CD4-positive, alpha-beta T cell treated with Interleukin-6 for 4 hours (primary cell): ENCODE measurements at places on chromosomes 16 and 17.

DNA sequence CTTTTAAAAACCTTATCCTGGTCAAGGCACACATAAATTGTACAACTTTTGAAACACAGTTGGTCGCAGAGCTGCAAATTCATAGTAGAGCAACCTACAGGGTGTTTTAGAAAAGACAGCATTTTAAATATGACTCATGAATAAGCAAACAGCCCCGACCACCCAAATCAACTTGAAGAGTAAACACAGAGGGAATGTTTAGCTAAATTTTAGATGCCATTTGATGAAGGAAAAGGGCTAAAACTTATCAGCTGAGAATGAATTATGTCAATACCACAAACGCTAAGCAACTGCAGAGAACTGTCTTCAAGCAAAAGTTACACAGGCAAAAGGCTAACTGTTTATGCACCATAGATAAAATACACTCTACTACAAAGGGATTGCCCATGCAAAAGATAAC is 427.5 kb upstream of the PSMD7 start:
- DNase-seq, result no peak

- DNase-seq, result no peak
Observed at GRCh38 chr16:72739577-72739976, 308.4 kb downstream of the ZFHX3 start.

DNA sequence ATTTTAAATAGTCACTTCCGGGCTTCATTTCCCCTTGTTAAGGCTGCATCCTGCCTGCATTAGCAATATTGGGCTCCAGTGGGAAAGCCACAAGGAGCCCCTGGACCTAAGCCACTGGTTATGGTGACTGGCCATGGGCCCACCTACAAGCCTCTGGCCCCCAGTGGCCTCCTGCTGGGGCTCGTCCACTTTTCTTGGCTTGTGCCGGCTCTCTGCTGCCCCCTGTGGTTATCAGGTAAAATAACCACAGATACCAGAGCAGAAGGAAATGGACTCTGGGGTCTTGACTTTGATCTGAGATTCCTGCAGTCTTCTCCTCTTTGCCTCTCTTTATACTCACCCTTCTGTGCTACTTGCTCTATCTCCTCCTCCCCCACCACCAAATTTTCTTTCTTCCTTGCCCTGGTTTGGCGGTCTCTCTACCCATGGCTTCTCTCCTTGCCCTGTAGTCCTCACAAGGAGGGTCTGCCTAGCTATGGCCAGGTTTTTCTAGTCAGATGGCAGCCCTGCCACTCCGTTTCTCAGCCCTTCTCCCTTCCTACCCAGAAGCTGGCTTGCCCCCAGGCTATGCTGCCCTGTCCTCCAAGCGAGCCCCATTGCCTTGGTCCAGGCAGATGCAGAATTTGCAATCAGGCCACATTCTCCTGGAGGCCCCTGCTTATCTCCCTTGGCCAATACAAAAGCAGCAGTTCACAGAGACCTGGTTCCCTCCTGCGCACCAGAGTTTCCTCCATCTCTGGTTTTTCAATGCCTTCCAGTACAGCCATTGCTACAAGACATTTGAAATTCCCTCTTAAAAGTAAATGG is 82.9 kb upstream of the RCVRN start:
- DNase-seq, result peak; percentile 19

DNA sequence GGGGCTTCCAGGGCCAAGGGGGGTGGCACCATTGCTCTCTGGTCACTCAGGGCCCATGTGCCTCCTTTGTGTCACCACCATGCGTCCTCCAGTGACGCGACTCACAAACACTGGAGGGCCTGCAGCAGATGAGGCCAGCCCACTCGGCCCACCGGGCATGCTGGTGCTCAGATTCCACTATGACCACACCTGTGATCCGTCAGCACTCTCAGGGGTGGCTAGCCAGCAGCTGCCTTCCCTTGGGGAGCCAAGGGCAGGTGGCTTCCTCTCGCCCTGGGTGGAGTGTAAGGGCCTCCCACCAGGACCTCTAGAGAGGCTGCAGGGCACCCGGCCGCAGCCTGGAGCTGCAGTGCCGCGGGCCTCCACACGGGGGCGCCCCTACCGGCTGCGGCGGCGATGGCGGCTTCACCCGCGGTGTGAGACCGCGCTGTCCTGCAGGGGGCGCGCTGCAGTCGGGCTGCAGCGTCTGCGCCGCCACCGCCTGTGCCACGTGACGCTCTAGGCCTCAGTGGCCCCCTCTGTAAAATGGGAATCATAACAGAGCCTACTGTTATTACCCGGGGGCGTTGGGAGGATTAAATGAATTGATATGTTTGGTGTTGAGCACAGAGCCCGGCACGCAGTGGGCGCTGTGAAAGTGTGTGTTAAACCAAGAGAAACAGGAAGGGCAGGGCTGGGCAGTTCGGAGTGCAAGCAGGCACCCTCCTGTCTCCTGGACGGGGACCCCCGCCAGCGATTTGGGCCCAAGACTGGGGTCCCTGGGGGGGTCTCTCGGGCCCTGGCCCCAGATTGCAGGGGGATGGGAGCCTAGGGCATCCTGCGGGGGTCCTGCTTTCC is 192.4 kb upstream of the GSE1 start:
- DNase-seq, result peak; percentile 74

DNA sequence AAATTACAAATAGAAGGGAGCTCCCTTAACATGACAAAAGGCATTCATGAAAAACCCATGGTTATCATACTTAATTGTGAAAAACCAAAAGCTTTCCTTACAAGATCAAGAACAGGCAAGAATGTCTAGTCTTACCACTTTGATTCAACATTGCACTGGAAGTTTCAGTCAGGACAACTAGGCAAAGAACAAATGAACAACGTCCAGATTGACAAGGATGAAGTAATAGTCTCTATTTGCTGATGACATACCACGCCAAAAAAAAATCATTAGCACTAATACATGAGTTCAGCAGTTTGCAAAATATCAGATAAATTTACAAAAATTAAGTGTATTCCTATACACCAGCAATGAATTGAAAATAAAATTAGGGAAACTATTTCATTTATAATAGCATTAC is 200.2 kb downstream of the TOX3 start:
- DNase-seq, result no peak

DNA sequence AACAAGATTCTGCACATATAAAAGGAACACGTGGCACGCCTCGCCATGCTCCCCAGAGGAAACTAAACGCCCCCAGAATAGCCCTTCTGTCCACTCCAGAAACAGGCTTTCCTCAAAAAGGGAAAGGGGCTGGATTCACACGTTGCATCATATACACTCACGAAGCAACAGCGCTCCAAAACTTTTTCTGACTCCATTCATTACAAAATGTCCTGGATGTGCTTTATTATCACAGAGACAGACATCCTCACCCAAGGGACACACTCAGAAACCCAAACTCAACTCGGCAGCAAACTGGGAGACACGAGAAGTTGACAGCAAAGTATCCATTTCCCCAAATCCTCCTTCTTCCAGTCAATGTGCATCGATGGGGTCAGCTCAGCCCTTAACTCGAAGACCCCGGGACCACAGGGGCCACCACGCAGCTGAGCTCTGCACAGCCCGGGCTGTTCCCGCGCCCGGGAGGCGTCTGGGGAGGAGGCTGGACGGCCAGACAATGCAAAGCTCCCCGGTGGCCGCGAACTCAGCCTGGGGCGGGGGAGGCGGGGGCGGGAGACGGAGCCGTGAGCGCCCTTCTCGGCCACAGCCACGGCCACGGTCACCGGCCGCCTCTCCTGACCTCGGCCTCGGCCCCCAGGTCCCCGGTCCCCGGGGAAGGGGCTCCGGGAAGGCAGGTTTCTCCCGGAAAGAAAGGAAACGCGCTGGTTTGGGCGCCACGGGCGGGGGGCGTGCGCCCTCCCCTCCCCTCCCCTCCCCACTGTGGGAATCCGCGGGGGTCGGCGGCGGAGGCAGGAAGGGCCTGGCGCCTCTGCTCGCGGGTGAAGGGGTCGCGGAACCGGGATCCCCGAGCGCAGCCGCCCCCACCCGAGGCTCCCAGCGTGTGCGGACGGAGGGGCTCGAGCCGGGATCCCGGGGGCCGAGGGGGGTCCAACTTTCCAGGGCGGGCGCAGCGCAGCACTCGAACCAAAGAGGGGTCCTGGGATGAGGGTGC is 1.2 kb downstream of the NXN start:
- no peak for DNase-seq

- no peak for DNase-seq
Observed at GRCh38 chr17:82384730-82385481, 13.3 kb downstream of the UTS2R start.

DNA sequence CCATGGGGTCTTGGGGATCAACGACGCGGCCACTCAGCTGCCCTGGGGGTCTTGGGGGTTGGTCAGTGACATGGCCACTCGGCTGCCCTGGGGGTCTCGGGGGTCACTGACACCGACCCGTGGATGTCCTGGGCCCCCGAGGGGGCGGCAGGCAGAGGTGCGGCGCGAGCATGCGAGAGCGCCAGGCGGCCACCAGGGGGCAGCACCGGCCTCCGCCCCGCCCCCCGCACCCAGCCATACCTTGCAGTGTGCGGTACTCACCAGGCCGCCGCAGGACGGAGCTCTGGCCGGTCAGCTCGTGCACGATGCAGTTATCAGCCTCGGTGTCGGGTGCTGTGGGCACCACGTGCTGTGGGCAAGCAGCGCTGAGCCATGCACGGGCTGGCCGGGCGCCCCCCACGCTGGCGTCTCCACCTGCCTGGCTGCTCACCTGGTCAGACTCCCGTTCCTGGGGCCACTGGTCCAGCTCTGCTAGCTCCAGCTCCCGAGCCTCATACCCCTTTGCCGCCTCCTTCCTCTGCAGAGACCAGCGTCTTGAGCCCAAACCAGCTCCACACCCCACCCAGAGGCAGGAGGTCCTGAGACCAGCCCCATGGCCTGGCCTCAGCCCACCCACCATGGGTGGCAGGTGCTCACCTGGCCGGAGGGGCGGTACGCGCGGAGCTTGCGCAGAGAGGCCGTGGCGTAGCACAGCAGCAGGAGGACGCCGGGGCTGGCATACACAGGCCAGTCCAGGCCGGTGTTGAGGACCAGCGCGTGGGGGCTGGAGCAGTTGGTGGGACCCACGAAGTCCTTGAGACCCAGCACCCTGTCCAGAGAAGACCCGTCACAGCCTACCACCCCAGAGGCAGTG is 31.2 kb downstream of the CTU2 start:
- peak; percentile 82 for DNase-seq

DNA sequence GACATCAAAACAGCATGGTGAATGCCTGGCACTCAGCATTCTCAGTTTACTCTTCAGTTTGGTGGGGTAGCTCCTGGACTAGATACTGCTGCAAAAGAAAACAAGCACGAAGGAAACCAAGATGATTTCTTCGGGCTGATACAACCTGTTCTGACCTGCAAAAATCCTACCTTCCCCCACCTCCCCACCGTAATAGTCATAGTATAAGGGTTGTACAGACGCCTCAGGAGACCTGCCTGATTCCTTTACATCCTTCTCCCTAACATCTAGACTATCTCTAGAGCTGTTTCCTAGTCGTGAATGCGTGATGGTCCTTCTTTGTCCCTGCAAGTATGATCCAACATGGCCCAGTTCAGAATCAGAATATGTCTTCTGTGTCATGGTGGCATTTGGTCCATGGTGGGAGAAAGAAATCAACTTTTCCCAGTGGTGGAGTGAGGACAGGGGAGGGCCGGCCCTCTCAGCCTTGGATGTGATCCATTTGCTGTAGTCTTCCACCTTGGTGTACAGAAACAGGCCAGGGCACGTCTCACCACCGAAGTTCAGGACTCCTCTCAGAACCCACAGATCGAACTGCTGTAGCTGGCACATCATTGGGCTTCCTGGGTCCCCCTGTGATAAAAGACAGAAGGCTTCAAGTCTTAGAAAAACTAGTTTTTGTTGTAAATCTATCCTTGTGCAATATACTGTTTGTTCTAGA is 14.5 kb downstream of the PRSS54 start:
- no peak for DNase-seq

GRCh38 chr17:12727881-12728280 is 61.4 kb upstream of the ARHGAP44 start:
- DNase-seq, result no peak

DNA sequence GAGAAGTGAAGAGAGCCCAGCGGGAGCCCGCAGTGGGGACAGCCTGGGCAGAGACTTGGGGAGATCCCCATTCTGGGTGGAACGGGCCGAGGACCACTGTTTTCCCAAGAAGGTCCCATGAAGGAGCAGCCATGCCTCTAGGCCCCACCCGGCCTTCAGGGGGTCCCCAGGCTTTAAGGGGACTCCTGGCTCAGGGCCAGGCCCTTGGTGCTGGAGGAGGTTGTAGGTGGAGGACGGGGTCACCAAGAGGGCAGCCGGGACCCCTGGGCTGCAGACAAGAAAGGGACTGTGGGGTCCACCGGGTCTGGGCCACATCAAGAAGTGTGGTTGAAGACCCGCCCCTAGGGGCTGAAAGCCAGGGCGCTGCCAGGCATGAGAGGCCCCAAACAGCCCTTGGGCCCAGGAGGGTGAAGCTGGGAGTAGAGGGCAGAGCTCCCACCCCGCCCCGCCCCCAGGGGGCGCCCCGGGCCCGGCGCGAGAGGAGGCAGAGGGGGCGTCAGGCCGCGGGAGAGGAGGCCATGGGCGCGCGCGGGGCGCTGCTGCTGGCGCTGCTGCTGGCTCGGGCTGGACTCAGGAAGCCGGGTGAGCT is at the start of gene PRSS21:
TSS of gene PRSS21 (plus strand) at position 487 of the 589 bp plus-strand sequence. CDS start at position 519, 32 bp downstream.
- peak; percentile 45 for DNase-seq

DNA sequence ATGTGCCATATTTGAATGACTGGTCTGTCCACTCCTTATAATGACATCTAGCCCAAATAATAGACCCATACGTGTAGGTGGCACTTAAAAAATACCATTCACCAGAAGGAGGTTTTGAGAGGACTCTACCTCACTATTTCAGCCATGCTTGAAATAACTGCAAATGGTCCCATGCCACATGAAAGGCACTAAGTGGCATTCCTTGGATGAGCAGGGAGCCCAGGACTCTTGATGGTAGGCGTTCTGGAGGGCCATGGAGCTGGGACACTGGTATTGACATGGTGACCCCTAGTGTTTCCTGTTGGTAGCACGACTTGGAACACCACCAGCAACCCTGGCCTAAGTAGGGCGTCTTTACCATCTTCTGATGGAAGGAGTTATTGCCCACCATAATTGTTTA is 148.7 kb upstream of the ZFHX3 start:
- peak; percentile 33 for DNase-seq

DNA sequence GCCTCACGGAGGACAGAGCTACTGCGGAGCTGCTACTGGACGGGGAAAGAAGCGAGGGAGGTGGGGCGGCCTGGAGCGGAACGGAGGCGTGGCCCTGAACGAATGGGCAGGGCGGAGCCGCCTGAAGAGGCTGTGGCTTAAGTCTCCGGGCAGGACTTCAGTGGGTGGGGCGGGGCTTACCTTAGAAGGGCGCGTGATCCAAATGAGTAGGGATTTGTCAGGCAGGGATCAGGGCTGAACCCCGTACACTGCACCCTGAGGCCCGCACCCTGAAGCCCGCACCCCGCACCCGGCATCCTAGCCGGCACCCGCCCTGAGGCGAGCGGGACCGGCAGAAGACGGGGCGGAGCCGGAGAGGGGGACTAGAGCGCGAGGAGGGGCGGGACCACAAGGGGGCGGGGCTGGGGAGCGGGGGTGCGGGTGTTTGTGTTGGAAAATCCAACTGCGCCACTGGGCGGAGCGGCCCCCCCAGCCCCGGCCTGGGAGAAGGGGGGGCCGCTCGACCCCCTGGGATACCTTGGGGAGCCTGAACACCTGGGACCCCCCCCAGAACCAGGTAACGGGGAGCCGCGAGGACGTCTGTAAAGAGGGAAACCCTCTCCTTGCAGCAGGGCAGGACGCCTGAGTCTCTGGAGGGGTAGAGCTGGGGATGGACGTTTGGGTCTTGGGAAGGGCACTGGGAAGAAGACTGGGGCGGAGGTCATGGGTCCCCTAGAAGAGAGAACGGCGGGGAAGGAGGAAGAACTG is at the start of gene KDM6B:
TSS of gene KDM6B (plus strand) at position 423 of the 747 bp plus-strand sequence. CDS start 11,338 bp downstream, outside the sequence.
- peak; percentile 93 for DNase-seq
